ENCODE measurements at places on chromosomes 1 and 21.

GRCh38 chr1:17875171-17875881 lies 120.2 kb downstream of the ACTL8 start:
- peak; percentile 20 for DNase-seq

DNA sequence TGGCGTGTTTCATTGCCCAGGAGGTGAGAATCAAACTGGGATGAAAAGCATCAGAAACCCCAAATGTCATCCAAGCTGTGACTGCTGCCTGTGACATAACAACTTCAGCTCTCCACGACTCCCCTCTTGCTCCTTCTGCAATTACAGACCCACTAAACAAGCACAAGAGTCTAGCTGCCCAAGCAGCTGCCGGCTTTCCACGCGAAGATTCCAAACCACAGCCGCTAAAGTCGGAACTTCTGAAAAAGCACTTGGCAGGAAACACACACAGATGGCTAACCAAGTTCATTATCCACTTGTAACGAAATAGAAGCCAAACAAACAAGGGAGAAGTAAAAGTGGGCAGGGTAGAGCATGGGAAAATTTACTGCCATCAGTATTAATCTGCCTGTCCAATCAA lies 198.1 kb downstream of the SLC35F3 start:
- no peak for DNase-seq

DNA sequence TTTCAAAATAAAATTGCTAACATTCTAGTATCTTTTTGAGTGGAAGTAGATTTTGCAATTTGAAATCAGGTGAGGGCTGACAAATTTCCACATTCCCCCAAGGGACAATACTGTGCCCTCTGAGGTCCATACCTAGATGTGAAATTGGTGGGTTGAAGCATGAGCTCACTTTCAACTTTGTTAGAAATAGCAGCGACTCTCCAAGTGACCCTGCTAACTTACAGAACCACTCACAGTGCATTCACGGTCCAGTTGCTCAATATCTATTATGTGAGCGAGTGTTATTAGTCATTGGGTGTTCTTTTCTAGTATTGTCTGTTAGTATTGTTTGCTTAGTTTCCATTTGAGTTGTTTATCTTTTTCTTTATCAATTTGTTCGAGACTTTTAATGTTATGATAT lies 53.6 kb upstream of the ASB17 start:
- peak; percentile 66 for DNase-seq

GRCh38 chr1:203148127-203148526 lies 20.6 kb downstream of the ADORA1 start:
- DNase-seq, result no peak

- no peak for DNase-seq
These were observed 18.0 kb downstream of the UMODL1 start for GRCh38 chr21:42089093-42089631.
